ENCODE measurements at places on chromosomes 5 and 9. TPM values are rescaled to one million over a fixed set of nuclear protein-coding genes. Genes with fewer than 3 reads are reported as not detected.

DNA sequence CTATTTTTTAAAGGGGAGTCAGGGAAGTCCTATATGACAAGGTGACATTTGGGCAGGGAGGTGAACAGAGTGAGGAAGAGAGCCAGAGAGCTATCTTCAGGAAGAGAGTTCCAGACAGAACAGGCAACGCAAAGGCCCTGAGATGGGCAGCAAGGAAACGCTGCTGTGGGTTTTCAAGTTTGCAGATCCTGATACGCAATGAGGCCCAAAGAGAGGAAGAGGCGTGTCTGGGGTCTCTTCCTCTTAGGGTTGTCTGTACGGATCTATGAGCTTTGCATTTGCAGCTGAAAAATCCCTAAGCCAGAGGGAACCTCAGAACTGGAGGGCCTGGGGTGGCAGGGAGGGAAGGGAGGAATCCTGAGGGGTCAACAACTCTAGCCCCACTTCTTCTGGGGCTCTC is 13.6 kb downstream of the FAT2 start:
- DNase-seq = no peak

DNA sequence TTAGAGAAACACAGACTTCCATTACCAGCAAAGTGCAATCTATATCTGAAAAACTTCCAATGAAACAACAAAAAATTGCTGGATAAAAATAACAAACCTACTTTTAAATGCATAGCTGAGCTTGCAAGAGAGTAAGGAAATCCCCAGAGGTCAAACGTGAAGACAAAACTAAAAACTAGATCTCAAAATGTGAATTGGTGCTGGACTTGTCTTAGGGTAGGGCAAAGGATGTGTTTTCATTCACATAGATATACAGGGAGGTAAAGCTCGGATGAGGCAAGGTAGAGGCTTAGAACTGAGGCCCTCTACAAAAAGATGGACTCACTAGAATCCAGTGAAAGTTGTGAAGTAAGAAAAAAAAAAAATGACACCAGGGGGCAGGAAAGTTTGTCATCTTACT is 13.6 kb upstream of the RASA1 start:
- no peak for DNase-seq

DNA sequence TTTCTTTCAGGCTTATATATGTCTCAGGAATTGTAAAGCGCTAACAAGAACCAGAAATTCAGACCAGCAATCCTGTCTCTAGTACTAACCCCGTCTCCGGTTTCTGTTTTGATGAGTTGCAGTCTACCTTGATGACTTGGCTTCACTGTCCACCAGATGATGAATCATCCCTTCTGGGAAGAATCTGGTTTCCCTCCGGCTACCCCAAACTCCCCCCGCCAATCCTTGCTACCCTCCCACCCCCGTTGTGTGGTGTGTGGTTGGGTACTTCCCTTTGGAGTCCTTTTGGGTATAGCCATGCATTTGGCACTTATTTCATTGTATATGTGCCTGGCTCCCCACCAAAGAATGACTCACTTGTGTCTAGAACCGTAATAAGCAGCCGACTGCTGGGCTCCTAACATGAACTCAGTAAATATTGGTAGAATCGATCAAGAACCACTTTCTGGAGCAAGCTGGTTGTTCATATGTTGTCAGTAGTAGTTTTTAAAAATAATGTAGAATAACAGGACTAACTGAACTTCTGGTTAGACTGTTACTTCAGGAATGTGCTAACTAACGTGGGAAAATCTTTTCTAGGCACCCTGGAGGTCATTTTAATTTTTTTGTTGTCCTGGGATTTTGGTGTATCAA is 8.3 kb upstream of the TGFBI start:
- peak; percentile 99 for DNase-seq

DNA sequence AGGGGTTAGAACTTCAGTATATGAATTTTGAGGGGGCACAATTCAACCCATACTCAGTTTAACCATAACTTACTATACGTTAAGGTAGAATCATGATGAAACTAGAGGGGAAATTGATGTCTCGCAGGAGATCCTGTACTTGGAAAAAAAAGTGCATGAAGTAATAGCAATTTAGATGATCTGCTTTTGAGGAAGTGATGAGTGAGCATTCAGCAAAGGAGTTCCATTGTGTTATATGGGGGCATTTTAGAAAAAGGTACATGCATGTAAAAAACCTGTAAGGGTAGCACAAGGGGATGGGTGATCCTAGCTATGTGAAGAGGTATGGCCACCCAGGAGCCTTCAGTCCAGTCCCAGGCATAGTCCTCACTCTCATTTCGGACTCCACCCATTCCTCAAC is 14.8 kb upstream of the TMC1 start:
- no peak for DNase-seq

GRCh38 chr9:7185612-7186011 is 427.8 kb downstream of the KDM4C start:
- peak; percentile 81 for DNase-seq

The INSL6 gene
- total RNA-seq = not detected

The CACNA1B gene
- total RNA-seq = 0.23 TPM

Data from Daoy (cell line).